Natural killer cell treated with Interleukin-12 subunit alpha and Interleukin-12 subunit beta and Interleukin-15 and Interleukin-18, amount 100 ng/mL, for 72 hours (primary cell): ENCODE measurements at places on chromosomes 13 and 19. TPM values are rescaled to one million over a fixed set of nuclear protein-coding genes. Genes with fewer than 3 reads are reported as not detected.

SYCN gene
- not detected for total RNA-seq

GRCh38 chr19:10812902-10813404, 23.1 kb downstream of the TMED1 start:
- H3K4me3 ChIP-seq: peak overlapping the region; percentile 67
- peaks cover 51% of the 10 kb centered on the region for H3K4me1 ChIP-seq
- peaks cover 28% of the 10 kb centered on the region for H3K36me3 ChIP-seq
- H3K27me3 ChIP-seq: no peaks in the 10 kb centered on the region
- DNase-seq: peak; percentile 90

GRCh38 chr13:20431687-20432384, 93.8 kb downstream of the CRYL1 start:
- peaks cover 10% of the 10 kb centered on the region for H3K4me1 ChIP-seq
- no peak overlapping the region for H3K4me3 ChIP-seq
- H3K36me3 ChIP-seq: no peaks in the 10 kb centered on the region
- no peaks in the 10 kb centered on the region for H3K27me3 ChIP-seq
- H3K27ac ChIP-seq: no peak overlapping the region

FGF21 gene
- not detected for total RNA-seq

GRCh38 chr13:80524447-80525215, 183.7 kb upstream of the SPRY2 start:
- H3K4me1 ChIP-seq: peaks cover 4% of the 10 kb centered on the region
- DNase-seq: no peak
- H3K27me3 ChIP-seq: no peaks in the 10 kb centered on the region
- H3K4me3 ChIP-seq: no peak overlapping the region

- DNase-seq: no peak
- no peaks in the 10 kb centered on the region for H3K36me3 ChIP-seq
- H3K27ac ChIP-seq: peak overlapping the region; percentile 30
- H3K4me1 ChIP-seq: peaks cover 16% of the 10 kb centered on the region
- H3K4me3 ChIP-seq: no peak overlapping the region
Observed at GRCh38 chr13:106490569-106491321, 44.7 kb downstream of the EFNB2 start.

CPB2 gene
- total RNA-seq: not detected

INAFM1 gene
- 14.0 TPM for total RNA-seq

DNA sequence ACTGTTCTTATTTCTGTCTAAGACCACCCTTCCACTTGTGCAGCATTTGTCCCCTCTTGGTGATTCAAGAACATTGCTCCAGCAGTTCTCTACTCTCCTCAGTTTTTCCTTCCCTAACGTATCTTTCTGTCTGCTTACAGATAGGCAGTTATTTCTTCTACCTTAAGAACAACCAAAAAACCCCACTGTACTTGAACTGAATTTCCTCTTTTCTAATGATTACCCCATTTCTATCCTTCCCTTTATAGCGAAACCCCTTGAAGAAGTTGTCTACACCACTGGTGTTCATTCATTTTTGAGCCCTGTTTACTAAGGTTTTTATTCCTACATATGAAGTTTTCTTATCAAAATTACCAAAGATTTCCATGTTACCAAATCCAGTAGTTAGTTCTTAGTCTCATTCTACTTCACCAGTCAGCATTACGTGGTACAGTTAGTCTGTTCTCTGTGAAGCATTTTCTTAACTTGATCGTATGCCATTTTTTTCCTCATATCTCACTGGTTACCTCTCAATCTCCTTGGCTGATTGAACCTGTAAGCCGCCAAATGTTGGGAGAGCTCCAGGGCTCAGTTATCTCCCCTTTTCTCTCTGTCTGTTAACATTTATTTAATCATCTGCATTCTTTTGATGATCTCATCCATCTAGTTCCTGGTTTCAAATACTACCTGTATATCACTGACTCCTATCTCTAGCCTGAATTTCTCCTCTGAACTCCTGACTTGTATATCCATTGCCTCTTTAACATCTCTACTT, 9.0 kb downstream of the LSM14A start:
- peak overlapping the region; percentile 23 for H3K4me3 ChIP-seq
- DNase-seq: no peak
- H3K27ac ChIP-seq: peak overlapping the region; percentile 39
- H3K4me1 ChIP-seq: peaks cover 56% of the 10 kb centered on the region

DNA sequence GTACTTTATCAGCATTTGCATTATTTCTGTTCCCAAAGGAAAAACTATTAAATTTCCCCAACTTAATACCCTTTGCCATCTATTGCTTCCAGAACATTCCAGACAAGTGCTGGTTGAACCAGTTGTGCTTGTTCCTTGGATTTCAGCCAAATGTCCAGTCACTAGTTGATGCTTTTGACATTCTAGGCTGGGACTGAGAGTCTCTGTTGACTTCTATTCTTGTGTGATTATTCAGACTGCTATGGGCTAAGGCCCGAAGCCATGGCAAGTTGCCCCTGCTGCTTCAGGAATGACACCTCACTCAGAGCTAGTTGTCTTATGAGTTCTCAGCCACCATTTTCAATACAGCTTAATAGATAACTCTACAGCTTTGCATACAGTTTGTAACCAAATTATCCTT, 458.1 kb upstream of the ARGLU1 start:
- no peaks in the 10 kb centered on the region for H3K36me3 ChIP-seq
- H3K4me1 ChIP-seq: no peaks in the 10 kb centered on the region
- no peaks in the 10 kb centered on the region for H3K27me3 ChIP-seq
